ENCODE measurements at places on chromosomes 16 and 17. TPM values are rescaled to one million over a fixed set of nuclear protein-coding genes. Genes with fewer than 3 reads are reported as not detected.
A peak's percentile ranks its signal among the peaks of the same experiment; 100 is the strongest.

DNA sequence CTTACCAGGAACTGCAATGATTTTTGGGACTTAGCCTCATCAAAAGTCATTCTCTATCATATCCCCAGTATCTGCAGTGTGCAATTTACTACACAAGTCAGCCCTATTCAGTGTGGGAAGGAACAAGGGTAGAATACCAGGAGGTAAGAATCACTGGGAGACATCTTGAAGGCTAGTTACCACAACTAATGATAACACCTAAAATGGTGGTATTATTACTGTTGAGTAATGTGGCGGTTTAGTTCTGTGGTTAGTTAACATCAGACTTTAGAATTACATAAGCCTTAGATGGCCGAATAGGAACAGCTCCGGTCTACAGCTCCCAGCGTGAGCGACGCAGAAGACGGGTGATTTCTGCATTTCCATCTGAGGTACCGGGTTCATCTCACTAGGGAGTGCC lies 567.9 kb upstream of the CDH11 start:
- DNase-seq, result no peak

GRCh38 chr16:29306943-29307597 lies 99.4 kb downstream of the NPIPB11 start:
- no peak for DNase-seq

The SNX20 gene
- not detected for total RNA-seq

DNA sequence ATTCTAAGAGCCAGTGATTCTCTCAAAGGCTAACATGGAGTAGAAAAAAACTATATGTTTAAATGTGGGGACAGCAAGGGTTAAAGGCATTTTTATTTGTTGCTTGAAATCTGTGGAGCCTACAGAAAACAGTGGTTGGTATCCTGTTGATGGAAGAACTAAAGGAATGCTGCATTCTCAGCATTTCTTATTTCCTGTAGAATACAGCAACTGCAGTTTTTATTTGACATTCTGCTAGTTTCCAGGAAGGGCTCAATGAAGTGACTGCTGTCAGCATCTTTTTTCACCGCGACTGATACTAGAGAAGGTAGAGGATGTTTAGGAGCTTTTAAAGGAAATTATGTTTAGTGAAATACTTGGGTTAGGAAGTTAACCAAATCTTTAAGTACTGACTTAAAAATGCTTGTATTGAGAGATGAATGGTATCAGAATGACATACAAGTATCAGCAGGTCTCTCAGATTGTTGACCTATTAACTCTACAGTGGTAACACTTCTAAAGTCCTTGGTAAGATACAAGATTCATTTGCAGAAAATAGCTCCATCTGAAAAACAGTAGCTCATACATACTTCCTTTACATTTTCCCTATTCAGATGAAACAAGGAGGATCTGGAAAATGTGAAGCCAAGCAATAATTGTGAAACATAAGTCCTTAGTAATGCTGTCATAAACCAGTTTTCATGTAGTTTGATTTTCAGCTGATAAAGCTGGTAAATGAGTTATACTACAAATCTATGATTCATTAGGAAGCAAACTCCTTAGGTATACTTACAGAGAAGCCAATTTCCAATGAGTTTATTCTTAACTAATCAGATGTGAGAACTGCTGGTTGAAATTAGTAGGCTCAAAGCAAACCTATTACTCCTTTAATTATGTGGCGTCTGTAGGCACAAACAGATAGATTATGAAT lies 15.2 kb downstream of the CLTC start:
- peak; percentile 86 for DNase-seq

DNA sequence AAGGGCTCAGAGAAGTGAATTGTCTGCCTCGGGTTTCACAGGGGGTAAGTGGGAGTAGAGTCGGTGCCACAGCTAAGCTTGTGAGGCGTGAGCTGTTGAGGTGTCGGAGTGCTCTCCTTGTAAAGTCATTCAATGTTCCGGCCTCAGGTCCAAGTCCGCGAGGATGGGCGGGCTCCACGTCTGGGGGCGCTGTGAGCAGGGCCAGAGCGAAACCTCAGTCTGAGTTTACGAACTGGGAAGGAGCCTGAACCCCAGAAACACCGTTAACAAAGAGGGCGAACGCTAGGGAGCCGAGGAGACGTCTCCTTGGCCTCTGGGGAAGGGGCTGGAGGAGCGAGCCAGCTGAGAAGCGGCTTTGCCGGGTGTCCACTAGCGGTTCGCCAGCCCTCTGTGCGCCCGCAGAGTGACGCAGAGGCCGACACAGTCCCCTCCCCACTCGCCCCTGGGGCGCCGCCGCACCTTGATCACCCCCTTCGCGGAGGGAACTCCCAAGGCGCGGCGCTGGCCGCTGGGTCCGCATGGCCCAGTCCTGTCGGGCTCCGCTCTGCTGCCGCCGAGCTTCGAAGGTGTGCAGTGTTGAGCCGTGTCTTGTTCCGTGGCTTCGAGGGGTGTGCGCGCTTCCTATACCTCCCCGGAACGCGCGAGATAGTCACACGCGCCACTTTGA lies 4.9 kb downstream of the IRX3 start:
- no peak for DNase-seq

The CDH13 gene
- 2.1 TPM for total RNA-seq

DNA sequence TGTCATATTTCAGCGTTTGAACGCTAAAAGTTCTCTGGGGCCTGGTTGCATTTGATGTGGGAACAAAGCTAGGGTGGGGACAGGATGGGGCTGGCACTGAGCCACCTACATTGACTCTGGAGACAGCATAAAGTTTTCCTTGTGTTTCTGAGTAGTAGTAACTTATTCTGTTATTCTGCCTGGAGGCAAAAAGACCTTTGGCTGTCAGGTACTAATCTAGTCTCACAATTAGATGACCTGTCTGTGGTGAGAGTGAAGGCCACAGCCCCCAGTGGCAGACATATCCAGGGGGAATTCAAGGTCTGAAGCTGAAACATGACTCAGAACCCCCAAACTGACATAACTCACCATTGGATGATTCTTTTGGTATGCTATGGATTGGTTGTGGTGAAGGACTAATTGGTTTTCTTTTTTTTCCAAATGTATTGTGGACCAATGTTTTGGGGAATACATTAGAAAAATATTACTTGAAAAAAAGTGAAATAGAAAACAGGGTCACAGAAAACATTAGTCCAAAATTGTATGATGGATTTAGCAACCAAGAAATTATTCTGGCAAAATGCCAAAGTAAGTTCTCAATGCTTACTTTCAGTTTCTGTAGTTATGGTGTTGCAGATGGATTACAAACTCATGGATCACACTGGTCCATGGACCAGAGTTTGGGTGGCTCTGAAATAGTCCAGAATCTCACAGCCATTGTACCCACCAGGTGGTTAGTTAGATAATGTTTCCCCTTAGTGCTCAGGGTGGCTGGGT lies 10.5 kb upstream of the SALL1 start:
- no peak for DNase-seq

The ASPHD1 gene
- total RNA-seq, result 2.5 TPM

The OTOP3 gene
- not detected for total RNA-seq
